ENCODE measurements at places on chromosomes 6 and 20.

GRCh38 chr20:35018590-35019371 lies 63.1 kb downstream of the MYH7B start:
- DNase-seq, result no peak

DNA sequence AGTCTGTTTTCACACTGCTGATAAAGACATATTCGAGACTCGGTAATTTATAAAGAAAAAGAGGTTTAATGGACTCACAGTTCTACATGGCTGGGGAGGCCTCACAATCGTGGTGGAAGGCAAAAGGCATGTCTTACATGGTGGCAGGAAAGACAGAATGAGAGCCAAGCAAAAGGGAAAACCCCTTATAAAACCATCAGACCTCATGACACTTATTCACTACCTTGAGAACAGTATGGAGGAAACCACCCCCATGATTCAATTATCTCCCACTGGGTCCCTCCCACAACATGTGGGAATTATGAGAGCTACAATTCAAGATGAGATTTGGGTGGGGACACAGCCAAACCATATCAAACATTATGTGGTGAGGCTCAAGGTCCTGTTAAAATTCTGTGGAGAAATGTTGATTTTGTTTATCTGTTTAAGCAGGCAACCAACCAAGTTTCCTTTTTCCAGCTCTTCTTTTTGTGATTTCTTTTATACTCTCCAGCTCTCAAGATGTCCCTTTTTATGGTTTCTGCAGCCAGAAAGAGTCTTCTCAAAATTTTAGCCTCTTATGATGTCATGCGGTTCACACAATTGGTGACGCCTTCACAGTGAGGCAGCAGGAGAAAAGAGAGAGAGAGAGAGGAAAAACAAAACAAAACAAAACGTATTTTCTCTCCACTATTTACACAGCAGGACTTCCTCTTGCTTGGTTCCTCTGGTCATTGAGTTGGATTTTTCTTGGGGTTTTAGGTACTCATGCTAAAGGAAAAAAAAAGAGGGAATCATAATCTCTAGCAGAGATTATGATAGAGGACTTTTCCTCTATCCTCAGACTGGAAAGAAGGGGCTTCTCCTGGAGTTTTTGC lies 18.0 kb downstream of the AIG1 start:
- no peak for DNase-seq

DNA sequence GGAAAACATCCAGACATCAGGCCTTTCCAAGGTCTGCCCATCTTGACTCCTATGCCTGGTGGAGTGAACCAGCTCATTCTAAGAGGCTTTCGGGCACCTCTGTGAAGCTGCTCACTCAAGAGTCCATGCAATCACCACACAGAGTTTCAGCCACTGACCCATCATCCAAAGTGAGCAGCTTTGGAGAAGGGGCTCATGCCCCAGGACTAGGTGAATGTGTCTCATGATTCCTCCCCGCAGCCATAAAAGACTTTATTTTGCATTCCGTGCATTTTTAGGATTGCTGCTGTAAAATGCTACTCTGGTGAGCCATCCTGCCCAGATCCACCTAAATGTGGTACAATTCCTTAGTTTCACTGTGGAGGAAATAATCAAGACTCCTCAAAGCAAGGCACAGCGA lies 44.5 kb upstream of the EZR start:
- DNase-seq, result no peak

DNA sequence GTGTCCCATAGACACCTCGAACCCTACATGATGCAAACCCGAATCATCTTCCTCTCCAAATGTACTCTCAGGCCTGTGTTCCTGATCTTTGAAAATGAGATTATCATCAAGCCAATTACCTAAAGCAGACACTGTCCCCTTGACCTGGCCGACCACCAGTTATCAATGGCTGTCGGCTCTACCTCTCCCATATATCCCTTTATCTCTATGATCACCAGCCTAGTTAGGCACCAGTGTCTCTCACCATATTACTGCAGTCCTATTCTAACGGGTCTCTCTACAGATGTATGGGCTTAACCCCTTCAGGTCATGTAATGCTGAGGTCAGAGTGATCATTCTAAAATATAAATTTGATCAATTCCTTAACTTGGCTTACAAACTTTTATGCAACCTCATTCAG lies 234.9 kb upstream of the MARCKS start:
- no peak for DNase-seq

- no peak for DNase-seq
Observed at GRCh38 chr20:62030834-62031434, 34.7 kb downstream of the TAF4 start.

DNA sequence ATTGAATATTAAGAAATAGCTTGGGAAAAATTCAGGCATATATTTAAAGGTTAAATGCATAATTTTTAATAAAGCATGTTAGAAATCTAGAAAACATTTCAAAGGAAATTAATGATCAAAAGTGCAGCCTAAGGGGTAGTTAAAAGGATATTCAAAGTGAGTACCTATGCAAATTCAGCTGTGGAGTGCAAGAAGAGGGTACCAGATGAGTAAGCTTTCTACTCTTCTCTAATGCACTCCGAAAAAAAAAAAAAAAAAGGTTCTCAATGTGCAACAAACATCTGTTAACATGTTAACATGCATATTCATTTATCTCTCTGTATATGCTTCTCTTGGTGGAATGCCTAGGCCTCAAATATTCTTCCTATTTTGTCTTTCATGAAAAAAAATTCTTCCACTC lies 32.0 kb upstream of the KATNA1 start:
- DNase-seq, result no peak

DNA sequence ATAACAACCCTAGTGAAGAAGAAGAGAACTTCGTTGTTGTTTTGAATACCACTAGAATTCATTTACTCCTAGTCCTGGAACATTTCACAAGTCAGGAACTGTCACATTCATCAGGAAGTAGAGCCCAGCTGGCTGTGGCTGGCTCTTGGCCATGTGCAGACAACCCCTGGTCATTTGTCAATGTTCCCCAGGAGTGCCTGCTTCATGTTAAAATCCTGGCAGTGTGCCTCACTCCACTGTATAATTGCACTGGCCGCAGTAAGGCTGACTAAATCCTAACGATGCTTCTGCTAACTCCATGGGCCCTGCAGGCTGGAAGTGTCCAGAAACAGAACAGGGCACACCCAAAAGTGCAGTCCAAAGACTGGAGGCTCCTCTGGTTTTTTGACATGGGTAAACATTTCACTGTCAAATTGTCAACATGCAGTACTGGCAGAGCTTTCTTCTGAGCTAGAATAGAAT lies 41.5 kb upstream of the ADGRF1 start:
- DNase-seq, result no peak

GRCh38 chr6:69027861-69028260 lies 392.8 kb downstream of the ADGRB3 start:
- no peak for DNase-seq

- DNase-seq, result no peak
Observed at GRCh38 chr6:169101036-169101805, 152.4 kb downstream of the THBS2 start.

- no peak for DNase-seq
Observed at GRCh38 chr20:64129146-64129782, 21.9 kb upstream of the NPBWR2 start.
